Esophagus muscularis mucosa (tissue), 4 donors: ENCODE measurements at places on chromosomes 12 and 14.

DNA sequence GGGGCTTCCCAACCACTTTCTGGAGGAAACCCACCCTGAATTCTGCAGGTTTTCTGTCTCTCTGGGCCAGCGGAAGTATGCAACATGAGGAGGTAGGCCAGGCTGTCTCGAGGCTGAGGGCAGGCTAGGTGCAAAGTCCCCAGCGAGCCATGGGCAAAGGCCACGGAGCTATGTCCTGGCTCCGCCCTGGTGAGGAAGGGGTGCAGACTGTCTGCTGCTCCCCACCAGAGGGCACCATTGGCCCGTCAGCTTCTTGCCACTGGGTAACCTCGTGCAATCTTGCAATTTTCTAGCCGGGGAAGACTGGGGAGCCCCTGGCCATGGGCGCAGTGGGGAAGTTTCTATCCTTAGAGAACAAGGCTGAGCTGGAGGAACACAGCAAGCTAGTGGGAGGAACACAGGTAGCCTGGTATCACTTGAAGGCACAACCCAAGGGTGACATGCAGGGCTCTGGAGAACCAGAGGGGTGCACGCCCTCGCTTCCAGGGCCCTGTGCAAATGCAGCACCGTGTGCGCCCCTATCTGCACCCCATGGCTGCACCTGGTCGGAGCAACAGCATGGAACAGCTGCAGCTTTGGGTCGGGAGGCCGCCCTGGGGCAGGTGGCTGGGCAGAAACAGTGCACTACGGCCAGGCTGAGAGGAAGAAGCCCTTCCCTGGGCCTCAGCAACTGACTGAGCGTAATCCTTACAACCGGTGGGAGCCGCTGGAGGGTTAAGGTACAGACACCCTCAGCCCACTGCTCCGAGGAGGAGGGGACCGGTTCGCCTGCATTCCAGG, 27.6 kb upstream of the RPLP0 start:
- DNase-seq: no peak

- no peak for DNase-seq
Measured at GRCh38 chr12:117872546-117873169, 96.1 kb downstream of the KSR2 start.

GRCh38 chr12:128592220-128592744, 231.5 kb downstream of the SLC15A4 start:
- DNase-seq: no peak

- no peak for DNase-seq
Measured at GRCh38 chr14:59638885-59639284, 62.3 kb upstream of the CCDC175 start.

DNA sequence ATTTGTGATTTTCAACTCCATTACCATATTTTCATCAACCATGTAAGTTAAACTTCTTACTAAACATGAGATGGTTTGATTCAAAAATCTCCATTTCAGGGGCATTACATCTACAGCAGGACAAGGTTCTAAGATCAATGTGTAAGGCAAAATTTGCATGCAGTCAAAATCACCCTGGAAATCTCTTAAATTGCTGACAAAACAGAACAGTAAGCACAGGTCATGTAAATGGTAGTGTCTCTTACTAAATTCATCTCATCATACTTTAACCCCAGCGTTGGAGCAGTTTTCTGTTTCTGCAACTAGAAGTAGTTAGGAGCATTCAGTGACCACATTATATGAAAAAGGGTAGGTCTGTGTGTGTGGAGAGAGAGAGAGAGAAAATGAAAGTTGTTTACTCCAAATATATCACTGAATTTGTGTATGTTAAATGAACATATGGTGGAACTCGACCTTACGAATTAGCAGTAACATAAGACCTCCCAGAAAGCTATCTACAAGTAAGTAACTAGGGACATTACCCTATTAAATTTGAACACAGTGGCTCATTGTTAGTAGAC, 227.5 kb downstream of the SSPN start:
- DNase-seq: no peak

DNA sequence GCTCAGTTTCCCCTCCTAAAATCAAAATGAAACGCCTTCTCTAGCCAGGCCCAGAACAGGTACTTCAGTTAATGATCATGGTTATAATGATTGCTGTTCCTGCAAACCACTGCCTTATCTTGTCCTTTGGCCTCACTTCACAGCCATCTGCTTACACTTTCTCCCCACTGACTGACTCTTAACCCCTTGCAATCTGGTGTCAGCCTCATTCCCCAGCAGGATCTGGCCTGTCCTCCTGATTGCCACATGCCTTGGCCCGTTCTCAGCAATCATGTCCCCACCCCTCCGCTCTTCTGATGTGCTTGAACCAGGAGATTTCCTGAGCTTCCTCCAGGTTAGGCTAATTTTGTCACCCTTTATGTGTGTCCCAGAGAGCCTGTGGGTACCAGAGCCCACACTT, 64.5 kb downstream of the KCNA1 start:
- no peak for DNase-seq

- DNase-seq: no peak
Measured at GRCh38 chr14:63046339-63047268, 1.3 kb upstream of the KCNH5 start.

- peak; percentile 39 for DNase-seq
Measured at GRCh38 chr14:61406675-61407074, 85.3 kb downstream of the PRKCH start.

DNA sequence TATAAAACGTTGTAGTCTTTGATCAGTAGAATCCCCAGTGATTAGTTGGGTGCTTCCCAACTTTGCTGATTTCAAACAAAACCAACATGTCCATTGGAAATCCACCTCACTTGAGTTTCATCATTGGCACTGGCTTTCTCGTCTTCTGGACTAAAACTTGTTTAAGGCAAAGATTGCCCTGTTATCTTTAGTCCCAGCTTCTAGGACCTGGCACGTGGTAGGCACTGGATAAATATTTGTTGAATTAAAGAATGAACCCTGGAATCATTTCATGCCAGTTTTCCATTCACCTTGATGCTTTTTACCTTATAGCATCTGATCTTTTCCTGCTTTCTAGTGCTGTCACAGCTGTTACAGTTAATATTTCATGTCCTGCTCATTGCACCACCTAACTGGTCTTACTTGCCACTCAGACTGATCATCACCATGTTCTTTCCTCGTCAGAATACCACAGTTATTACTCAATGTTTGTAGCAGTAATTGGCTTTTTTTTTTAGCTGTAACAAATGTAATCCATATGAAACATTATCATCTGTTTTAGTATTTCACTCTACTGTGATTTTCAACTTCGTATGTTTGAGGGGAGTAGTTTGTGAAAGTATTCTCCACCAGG, 7.3 kb upstream of the C12orf50 start:
- DNase-seq: no peak

- DNase-seq: no peak
Measured at GRCh38 chr12:45458854-45459807, 243.2 kb downstream of the ANO6 start.

- DNase-seq: no peak
Measured at GRCh38 chr12:10160617-10161385, 11.1 kb downstream of the OLR1 start.

DNA sequence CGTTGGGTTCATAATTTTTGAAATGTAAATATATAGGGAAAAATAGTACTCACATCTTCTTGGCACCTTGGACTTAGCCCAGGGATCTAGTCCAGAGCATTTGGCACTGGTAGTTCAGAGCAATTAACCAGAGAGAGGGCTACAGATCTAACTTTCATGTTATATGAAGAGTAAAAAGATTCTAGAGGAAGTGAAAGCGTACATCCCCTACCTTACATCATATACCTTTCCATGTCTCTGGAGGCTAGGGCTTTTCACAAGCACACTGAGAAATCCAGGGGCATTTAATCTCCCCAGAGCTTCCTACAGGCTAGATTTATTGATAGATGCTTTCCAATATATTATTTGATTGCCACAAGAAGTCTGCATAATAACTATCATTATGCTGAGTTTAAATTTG, 687.5 kb upstream of the FBXO33 start:
- no peak for DNase-seq

DNA sequence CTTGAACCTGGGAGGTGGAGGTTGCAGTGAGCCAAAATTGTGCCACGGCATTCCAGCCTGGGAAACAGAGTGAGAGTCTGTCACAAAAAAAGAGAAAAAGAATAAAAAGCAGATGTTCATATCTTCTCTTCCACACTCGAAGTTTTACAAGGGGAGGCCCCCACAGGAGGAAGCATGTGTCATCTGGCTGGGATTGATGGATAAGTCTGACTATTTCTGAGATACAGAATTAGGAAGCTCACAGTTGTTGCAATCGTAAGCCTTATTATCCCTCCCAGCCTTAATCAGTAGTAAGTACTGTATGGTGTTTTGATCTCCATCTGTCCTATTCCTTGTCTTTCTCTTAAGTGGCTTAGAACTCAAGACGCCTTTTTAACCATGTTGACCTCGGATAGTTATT, 31.9 kb upstream of the RASSF8 start:
- DNase-seq: no peak

DNA sequence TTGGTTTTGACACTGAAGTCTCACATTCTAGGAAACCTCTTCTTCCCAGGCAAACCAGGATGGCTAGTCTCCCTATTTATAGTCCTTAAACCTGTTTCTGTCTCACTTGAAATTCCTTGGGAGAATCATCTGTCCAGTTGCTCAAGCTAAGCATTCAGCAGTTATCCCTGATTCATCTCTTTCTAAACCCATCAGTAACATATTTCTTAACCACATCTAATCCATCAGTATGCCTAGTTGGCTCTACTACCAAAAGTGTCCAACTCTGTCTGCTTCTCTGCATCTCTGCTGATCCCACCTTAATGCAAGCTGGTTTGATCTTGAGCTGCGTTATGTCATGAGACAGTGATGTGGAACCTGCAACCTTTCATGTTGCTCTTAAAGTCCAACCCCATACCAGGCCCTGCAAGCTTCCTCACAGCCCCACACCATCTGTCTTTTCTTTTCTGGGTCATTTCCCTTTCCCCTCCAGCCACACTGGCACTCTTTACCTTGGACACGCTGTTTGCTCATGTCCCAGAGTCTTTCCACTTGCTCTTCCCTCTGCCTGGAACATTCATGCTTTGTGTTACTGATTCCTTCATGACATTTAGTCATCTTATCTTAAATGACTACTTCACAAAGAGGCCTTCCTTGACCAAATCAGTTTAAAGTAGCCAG, 380.8 kb upstream of the RGS6 start:
- DNase-seq: no peak

DNA sequence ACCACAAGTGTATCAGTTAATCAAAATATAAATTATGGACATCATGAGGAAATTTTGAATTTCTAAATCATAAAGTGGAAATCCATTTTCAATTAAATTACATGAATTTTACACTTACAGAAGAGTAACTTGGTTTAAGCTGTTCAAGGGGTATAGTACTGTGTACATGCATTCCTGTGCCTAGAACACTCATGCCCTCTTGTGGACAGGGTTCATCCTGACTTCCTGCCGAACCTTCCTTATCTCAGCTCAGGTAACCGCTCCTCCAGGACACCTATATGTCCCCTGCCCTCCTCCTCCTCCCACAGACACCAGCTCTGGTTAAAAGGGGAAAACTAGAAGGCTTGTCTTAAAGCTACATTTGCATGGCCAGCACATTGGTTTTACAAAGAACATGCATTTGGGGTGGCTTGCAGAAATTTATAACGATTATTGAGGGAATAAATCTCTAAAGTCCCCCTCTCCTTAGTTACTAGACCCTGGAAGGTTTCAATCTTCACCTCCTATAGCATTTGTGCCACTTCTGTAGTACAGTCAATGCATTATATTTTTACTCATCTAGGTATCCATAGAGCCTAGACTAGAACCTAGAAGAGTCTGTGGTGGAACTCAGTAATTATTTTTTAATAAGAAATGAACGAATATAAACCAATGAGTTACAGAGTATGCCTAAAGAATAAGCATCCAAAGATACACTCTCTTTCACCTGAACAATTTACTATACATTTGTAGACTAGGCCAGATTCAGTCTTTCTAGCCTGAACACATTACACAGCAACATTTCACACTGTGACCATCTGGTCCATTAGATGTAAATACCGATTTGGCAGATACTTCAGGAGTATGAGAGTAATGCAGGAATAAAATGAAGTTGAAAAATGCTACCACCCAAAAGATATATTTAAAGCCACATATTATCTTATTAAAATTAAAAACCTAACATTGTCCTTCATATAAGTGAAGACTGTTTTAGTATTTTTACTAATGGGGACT, 345.6 kb downstream of the PAWR start:
- no peak for DNase-seq

GRCh38 chr14:55256586-55256985, 14.6 kb upstream of the FBXO34 start:
- DNase-seq: no peak

DNA sequence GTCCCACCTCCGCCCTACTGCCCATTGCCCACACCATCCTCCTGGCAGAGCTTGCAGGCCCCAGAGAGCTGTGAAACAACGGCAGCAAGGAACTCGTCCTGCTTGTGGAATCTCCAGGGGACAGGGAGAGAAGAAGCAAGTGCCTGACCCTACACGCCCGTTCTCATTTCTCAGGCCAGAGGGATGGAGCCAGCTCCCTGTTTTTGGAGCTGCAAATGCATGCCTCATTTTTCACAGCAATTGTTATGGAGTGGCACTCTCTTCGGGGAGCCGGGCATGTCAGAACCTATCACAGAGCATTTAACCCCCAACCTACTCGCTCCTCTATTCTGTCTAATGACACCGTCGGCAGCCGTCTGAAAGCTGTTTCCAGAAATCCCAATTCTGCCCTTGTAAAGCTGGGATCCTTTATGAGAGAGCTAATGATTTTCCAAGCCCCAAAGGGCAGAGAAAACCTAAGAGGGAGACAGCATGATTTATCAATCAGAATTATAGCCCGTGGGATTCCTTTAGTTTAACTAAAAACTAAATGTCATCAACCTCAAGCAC, 222.3 kb upstream of the NOS1 start:
- no peak for DNase-seq

- no peak for DNase-seq
Measured at GRCh38 chr14:99174081-99174769, 97.8 kb downstream of the BCL11B start.

GRCh38 chr12:6372403-6373003, 2.9 kb downstream of the SCNN1A start:
- no peak for DNase-seq

DNA sequence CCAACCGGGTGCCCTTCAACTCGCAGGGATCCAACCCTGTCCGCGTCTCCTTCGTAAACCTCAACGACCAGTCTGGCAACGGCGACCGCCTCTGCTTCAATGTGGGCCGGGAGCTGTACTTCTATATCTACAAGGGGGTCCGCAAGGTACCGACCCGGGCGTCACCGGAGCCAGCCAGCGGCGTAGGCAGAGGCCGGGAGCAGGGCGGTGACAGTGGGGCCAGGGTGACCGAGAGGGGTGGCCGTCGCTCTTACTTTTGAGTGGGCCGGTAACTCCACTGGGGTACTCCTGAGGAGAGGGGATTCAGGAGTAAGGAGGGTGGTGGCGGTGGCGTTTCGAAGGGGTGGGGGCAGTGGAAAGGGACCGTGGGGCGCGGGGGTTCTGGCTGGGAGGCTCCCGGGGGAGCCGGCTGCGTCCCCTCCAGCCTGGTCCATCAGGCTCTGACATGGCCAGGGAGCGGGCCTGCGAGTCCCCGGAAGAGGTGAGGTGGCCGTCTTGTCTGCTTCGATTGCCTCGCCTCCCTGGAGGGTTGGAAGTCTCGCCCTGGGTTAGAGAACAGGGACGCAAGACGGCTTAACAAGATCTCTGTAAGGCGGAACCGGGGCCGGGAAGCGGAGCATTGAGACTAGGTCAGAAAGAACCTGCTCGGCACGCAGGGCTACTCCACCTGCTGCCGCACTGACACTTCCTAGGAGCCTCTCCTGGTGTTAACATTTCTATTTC, 491 bp downstream of the WDR20 start:
- DNase-seq: no peak

- no peak for DNase-seq
Measured at GRCh38 chr12:20950248-20950647, 139.7 kb downstream of the SLCO1B3 start.

- no peak for DNase-seq
Measured at GRCh38 chr14:57275023-57275664, 6.4 kb downstream of the AP5M1 start.

- peak; percentile 96 for DNase-seq
Measured at GRCh38 chr14:100297320-100298300, 8.6 kb downstream of the SLC25A29 start.
